ENCODE measurements at places on chromosomes 6 and 20.

- no peak for DNase-seq
Observed at GRCh38 chr6:99165838-99166237, 183.6 kb downstream of the FAXC start.

GRCh38 chr6:33958526-33959328 is 154.9 kb upstream of the MLN start:
- DNase-seq: peak; percentile 18

DNA sequence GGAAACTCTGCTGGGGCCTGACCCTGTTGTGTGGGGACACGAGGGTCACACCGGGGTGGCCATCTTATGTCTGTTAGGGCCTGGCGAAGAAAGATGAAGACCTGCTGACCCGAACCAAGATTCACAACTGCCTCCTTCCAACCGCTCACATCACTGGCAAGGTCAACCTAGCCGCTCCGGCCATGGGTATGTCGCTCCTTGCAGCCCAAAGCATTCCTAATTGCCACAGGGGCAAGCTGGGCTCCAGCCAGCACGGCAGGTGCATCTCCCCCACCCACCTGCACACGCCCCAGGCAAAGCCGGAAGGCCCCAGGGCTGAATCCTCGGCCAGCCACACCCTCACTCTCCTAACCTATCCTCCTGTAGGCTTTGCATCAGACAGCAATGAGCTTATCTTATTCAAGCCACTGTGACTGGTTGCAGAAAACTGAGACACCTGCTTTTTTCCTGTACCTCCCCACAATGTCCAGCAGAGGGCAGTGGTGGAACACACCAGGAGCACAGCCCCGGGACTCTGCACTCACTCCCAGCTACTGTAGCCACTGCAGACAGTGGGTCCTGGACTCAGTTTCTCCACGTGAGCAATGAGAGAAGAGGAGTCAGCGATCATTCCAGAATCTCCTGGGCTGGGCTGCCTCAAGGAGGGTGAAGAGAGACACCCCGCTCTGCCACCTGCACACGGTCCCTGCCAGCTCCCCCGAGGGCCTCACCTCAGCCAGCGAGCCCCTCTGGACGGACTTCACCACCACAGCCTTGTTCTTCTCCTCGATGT is 170.2 kb downstream of the PREX1 start:
- DNase-seq: peak; percentile 74

GRCh38 chr6:28215425-28215824 is 9.7 kb upstream of the ZSCAN9 start:
- no peak for DNase-seq

DNA sequence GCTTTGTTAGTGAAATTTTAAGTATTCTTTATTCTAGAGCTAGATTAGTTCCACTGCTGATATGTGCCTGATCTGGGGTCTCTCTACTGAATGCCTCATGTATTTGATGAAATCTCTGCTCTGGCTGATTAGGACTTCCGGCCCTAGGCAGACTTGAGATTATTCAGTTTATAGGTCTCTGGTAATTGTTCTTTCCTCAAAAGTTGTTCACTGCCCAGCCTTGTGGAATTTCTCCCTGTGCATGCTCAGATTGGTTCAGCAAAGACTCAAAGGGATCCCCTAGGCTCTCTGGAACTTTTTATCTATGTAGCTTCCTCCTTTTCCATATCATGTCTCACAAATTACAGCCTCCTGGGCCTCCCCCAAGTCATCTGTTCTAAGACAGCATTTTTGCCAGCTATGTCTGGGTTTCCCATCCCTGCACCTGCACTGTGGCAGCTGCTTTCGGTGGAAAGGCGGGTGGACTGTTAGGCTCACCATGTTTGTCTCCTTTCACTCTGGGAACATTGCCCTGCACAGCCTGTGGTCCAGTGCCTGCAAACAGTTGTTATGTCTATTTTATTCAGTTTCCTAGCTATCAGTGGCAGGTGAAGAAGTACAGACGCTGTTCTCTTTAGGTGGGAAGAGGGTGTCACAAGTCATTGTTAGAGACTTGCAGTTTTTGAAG is 73.7 kb downstream of the RPP40 start:
- DNase-seq: no peak

DNA sequence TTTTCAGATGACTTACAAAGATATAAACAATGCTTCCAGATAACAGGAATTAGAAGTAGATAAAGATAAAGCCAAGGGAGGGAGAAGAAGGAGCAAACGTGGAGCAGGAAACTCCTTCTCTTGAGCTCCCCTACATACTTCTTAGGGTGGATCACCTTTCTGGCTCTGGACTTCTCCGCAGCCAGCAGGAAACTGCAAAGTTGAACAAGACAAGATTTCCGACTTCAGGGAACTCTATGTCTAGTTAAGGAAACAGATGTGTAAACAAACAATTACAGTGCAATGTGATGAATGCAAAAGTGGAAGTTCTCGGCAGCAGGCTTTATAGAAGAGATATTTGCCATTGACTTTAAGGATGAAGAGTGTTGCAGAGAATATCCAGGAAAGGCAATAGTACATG is 134.0 kb upstream of the MARCKS start:
- no peak for DNase-seq

GRCh38 chr6:124551711-124552233 is 410.5 kb upstream of the RNF217 start:
- DNase-seq: no peak

GRCh38 chr20:44653546-44653945 is 2.0 kb upstream of the ADA start:
- no peak for DNase-seq

- no peak for DNase-seq
Observed at GRCh38 chr6:17886891-17887290, 100.5 kb downstream of the KIF13A start.

- no peak for DNase-seq
Observed at GRCh38 chr6:70676821-70677220, 9.1 kb downstream of the SMAP1 start.

DNA sequence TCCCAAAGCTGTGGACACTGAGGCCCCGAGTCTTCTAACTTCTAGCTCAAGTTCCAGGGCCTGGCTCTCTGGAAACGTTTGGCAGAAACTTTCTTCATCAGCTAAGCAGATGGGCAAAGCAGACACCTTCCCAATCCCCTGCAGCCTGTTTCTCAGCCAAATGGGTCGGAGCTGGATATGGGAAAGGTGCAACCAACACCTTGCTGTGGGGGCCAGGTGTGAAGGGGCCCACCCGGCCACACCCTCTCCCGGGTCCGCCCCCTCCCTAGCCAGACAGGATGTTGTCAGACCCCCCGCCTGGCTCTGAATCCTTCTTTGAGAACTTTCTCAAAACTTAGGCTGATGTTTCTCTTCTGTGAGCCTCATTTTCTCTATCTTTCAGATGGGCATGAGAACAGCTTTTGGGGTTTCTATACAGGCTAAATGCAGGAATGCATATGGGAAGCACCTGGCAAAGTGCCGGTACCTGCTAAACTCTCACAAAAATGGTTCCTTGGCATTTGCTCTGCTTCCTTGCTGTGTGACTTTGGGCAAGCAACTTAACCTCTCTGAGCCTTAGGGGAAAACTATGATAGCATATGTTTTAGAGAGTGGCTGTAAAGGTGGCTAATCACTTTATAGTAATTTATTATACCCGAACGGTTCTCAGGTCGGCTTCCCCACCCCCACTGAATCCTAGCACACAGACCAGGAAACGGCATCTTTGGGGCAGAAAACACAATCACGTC is 1.8 kb downstream of the SNAI1 start:
- no peak for DNase-seq

- no peak for DNase-seq
Observed at GRCh38 chr6:134744301-134744700, 205.6 kb downstream of the ALDH8A1 start.

GRCh38 chr6:123589317-123589716 is 47.4 kb downstream of the TRDN start:
- no peak for DNase-seq

DNA sequence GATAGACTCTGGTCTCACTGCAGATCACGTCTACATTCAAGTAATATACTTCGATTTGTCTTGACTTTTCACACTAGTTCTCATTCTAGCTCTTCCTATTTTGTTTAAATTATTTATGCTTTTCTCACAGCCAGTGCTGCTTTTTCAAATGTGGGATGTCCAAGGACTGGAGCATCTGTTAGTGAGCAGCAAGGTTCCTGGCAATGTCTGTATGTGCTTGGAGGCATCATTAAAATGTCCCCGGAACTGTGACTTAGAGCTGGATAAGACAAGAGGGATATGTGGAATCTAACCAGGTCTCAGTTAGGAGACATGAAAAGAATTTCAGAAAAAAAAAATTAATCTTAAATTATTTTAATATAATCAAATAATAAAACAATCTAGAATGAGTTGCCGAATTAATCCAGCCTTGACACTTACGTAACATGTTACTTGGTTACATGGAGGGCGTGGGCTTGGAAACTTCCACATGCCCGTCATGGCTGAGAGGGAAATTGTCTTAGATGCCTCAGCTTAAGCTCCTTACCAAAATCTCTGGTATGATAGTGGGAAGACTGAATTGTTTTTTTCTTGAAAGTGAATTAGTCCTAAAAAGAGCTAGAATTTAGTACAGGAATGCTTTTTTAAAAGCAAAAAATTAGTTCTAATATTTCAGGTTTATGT is 21.4 kb upstream of the CARMIL1 start:
- DNase-seq: no peak

DNA sequence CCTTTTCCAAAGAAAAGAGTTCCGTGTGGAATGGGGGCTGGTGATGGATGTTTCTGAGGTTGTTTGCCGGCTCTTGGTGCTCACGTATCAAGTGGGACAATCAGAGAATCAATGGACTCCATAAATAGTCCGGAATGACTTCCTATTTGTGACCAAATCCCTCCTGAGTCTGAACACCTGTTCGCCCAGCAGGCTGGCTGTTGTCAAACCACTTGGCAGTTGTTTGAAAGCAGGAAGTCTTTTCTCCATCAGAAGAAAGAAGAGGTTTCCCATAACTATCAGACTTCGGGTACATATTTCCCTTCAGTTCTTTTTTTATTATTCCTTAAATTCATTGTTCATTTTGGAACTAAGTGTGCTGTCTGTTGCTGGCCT is 154.7 kb upstream of the RIN2 start:
- no peak for DNase-seq

DNA sequence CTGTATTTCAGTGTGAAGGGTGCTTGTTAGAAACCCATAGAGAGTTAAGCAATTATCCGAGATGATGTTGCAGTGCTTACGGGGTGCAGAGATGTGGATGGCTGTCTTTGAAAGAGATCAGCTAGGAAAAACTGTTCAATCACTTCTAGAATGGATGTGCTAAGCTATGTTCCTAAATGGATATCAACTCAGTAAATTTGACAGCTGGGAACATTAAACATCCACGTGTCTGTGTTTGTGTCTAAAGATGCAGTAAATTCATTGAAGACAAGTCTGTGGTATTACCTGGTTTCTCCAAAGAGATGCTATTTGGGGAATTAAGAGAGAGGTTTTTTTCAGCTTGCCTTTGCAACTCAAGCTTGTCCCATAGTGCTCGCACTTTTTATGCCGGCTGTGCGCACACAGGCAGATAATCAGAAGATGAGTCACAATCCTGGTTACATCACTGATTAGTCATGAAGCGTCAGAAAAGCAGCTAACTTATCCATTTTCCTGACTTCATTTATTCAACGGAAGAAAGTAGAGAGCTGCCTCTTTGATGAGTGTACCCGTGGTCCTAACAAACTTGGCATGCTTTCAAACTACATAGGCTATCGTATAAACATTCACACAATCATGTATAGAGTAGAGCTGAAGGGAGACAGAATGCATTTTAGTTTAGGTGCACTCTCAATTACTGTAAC is 691.7 kb upstream of the SLC35B3 start:
- DNase-seq: no peak

DNA sequence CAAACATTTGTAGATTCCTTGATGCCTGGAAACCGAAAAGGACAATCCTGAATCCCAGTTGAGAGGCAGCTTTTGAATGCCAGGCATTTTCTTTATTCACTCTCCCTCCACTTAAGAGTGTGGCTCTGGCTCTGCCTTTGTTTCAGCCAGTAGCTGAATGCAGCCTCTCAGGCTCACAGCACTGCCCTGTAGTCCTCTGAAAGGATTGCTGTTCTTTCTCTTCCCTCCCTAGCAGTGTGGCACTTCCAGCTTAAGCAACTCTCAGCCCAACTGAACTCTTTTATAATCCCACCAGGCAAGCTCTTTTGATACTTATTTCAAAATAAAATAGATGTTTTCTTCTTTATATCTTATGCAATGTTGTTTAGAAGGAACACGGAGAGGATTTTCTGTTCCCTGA is 415.6 kb downstream of the GJA1 start:
- DNase-seq: no peak

DNA sequence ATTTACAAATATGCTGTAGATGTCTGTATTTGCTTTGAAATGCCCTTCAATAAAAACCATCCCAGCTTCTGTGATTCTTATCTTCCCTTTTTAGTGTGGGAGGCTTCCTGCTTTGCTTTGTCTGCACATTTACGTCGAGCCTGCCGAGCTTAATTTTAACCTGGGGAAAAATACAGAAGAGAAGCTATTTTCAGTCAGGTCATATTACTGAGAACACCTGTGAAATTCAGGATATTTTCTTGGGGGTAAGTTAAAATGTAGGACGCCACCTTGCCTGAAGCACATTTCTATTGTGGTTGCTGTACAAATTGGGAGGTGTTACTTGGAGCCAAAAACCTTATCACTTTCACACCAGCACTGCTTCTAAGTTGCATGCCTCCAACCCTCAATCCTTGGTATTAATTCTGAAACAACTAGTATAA is 43.6 kb upstream of the FUCA2 start:
- no peak for DNase-seq

GRCh38 chr6:150940941-150941340 is 75.4 kb downstream of the MTHFD1L start:
- DNase-seq: no peak

GRCh38 chr6:107712665-107713551 is 111.2 kb downstream of the SCML4 start:
- DNase-seq: peak; percentile 73

DNA sequence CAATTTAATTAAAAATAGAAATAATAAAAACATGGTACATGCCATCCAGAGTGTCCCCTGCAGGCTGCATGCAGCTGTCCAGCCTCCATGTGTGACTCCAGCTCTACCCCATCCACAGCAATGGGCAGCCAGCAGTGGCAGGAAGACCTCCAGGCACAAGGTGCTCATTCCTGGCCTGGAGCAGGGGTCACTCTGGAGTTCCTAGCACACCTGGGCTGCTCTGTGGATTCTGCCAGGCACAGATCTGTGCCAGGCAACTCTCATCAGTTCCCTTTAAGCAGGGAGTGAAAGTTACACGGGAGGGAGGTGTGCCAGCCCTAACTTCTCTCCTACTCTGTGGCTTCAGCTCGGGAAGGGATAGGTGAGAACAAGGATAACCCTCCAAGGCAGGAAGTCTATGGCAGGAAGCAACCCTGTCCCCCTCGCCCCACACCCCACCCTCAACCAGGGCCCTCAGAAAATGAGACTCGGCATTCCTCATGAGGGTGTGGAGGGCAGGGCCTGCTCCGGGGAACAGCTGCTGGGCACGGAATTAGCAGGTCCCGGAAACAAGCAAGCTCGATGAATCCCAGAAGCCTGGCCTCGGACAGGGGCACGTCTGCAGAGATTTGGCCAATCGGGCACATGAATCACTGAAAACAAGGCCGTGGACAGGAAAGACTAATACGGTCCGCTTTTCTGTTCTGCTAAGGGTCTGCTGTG is 10.0 kb downstream of the JPH2 start:
- DNase-seq: no peak

GRCh38 chr6:169075211-169075914 is 178.3 kb downstream of the THBS2 start:
- DNase-seq: no peak

- no peak for DNase-seq
Observed at GRCh38 chr6:157494132-157494710, 113.2 kb downstream of the ZDHHC14 start.

Data from activated CD4-positive, alpha-beta memory T cell treated with anti-CD3 and anti-CD28 coated beads for 36 hours (primary cell).